ENCODE measurements at places on chromosomes 1 and 21. TPM values are rescaled to one million over a fixed set of nuclear protein-coding genes. Genes with fewer than 3 reads are reported as not detected.
A peak's percentile ranks its signal among the peaks of the same experiment; 100 is the strongest.

DNA sequence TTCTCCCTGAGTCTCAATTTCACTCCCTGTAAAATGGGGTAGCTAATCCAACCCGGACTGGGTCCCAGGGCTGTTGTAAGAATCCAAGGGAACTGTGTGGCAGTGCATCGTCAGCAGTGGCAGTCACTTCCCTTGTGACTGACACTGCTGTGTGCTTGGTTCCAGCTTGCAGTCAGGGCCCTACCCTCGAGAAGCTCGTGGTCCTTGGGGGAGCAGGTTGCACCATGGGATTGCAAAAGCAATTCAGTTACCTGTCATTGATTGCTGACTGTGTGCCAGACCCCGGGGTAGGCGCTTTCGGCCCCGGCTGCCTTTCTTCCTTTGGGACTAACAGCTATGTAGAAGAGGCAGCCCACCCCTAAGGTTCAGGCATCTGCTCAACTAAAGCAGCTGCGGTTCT lies 2.9 kb downstream of the PTPRF start:
- no peaks in the 10 kb centered on the region for H3K4me1 ChIP-seq
- H3K36me3 ChIP-seq: no peaks in the 10 kb centered on the region
- peak overlapping the region; percentile 74 for H3K27ac ChIP-seq

- peak overlapping the region; percentile 49 for H3K27ac ChIP-seq
- H3K27me3 ChIP-seq: no peaks in the 10 kb centered on the region
- DNase-seq: no peak
- peaks cover 14% of the 10 kb centered on the region for H3K4me1 ChIP-seq
- H3K4me3 ChIP-seq: no peak overlapping the region
Observed at GRCh38 chr21:16073586-16073985, 343.8 kb downstream of the USP25 start.

GRCh38 chr1:150093805-150094204 lies 26.2 kb downstream of the VPS45 start:
- peaks cover 8% of the 10 kb centered on the region for H3K36me3 ChIP-seq
- H3K4me3 ChIP-seq: no peak overlapping the region
- H3K27ac ChIP-seq: no peak overlapping the region
- H3K27me3 ChIP-seq: no peaks in the 10 kb centered on the region

DNA sequence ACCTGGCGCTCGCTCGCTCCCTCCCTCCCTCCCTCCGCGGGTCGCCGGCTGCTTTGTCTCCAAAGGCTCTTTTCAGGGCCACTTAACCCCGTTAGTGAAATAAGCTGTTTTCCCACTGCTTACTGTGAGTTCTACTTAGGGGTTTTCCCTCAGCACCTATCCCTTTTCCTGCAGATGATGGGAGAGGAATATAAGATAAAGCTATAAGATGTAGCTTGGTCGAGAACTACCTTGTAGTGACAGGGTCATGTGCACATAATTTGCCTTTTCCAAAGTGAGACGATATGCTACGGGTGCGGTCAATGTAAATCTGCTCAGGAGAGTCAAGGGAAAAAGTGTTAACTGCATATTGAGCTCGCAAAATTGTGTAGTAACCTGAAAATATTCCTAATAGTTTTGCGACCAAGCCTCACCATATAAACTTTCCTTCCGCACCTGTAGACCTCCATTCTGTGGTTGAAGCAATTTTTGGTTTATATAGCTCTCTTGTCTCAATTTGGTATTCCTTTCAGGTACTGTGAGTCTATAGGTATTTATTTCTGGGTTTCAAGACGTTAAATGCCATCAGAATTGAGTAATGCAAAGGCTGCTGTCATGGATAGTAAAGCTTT lies 55.8 kb upstream of the BOLA1 start:
- no peaks in the 10 kb centered on the region for H3K36me3 ChIP-seq
- H3K27ac ChIP-seq: peak overlapping the region; percentile 80
- peaks cover 16% of the 10 kb centered on the region for H3K4me1 ChIP-seq
- DNase-seq: no peak
- no peaks in the 10 kb centered on the region for H3K27me3 ChIP-seq

Gene EPHA10
- 0.30 TPM for total RNA-seq

All from tibial nerve (tissue), 4 donors.